NCI-H2107 (cell line): ENCODE measurements at places on chromosomes 11 and 22.

DNA sequence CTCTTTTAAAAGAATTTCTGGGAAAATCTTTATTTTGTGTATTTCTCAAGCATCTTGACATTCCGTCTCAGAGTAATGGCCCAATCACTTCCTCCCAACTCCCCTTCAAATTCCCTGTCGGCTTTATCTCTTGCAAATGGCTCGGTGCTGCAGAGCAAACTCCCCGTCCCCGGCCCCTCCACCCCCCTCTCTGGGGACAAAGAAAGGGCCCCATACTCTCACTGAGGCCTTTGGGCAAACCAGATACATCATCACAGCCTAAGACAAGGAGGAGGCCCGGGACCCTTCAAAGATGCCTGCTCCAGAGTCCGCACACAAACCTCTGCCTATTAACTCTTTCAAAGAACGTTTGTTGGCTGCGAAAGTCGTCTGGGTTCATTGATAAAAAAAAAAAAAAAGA is 3.9 kb upstream of the SMIM38 start:
- no peak for DNase-seq

DNA sequence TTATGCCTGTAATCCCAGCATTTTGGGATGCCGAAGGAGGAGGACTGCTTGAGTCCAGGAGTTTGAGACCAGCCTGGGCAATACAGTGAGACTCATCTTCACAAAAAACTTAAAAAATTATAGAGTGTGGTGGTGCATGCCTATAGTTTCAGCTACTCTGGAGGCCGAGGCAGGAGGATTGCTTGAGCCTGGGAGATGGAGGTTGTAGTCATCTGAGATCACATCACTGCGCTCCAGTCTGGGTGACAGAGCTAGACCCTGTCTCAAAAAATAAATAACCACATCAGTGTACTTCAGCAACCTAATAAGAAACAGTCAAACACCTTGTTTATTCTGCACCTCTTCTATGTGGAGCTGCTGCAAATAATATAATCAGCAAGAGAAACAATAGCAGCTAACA is 1.4 kb downstream of the NARS2 start:
- DNase-seq: no peak

GRCh38 chr11:64970731-64971151 is 1.2 kb downstream of the MAJIN start:
- DNase-seq: no peak

- no peak for DNase-seq
Measured at GRCh38 chr11:61639816-61640443, 40.3 kb upstream of the DAGLA start.

DNA sequence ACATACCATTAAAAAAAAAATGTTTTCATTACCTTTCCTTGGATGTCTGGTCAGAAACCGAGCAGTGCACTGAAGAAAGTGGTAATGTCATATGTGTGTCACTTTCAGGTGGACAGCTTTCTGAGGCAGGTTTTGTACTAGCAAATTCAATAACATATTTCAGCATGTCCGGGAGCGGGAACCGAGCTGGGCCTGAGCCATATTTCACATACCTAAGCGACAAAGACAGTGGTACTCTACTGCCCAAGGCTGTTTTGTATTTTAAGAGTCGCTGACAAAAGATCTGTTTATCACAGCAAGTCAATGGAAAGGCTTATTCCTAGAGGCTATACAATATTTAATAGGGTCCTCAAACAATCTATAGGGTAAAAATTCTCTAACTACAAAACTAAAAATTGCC is 38.0 kb downstream of the CLDN25 start:
- DNase-seq: no peak

GRCh38 chr11:7524462-7525235 is 10.8 kb downstream of the PPFIBP2 start:
- DNase-seq: no peak

DNA sequence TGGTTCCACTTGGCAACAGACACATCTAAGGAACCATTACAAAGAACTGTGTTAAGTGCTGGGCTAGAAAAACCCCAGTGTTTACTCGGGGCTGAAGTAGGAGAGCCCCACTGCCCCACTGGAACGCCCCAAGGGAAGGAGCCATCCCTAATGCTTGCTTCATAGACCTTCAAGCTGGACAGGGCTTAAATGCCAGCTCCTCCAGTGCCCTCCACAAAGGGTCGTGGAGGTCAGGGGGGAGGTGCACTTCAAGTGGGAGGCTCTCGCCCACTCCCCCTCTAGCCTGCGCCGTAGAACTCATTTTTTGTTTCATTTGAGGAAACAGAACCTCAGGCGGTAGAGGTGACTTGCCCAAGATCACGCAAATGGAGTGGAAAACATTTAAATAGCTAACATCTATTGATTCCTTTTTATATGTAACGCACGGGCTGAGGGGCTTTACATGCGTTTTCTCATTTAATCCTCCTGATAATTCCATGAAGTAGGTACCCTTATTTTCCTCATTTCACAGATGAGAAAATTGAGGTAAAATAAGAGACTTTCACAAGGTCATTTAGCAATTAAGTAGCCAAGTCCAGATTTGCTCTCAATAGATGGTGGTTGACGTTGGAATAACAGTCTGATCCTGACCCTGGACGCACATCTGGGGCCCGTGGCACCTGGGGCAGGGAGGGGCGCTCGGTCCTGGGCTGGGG is 545 bp upstream of the ZDHHC13 start:
- no peak for DNase-seq

DNA sequence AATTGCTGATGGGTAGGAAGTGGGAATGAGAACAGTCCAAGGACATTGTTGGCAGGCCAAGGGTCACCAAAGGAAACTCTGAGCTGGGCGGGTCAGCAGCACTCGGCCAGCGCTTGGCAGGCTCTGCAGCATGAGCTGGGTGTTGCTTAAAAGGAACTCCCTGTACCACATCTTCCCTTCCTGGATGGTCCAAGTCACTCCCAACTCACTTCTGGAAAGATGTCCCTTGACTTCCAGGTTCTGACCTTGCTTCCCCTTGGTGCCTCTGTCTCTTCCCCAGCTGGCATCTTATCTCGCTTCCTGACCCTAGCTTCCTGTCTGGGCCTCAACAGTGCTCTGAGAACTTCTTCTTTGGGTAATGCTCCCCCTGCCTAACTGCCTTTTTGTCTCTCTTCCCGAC is 24.8 kb upstream of the SWAP70 start:
- DNase-seq: no peak

- no peak for DNase-seq
Measured at GRCh38 chr11:121435132-121435531, 17.0 kb upstream of the SORL1 start.

DNA sequence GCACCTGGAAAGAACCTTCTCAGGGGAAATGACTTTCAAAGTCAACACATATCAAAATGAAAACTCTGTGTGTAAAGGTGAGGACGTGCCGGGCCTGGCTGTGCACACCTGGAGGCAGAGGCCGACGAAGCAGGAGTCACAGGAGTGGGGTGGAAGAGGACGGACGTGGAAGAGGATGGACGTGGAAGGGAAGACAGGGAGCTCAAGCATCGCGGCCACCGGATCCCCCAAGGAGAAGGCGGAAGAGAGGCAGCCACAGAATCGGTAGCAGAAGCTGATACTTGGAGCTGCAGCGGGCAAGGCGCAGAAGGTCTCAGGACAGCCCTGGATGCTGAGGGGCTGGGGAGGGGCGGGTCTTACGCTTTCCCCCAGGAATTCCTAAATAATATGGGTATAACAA is 519.8 kb downstream of the BRD1 start:
- DNase-seq: no peak

GRCh38 chr11:120597250-120598215 is 86.0 kb downstream of the GRIK4 start:
- DNase-seq: no peak

GRCh38 chr11:47337229-47337924 is 15.1 kb downstream of the MYBPC3 start:
- no peak for DNase-seq

DNA sequence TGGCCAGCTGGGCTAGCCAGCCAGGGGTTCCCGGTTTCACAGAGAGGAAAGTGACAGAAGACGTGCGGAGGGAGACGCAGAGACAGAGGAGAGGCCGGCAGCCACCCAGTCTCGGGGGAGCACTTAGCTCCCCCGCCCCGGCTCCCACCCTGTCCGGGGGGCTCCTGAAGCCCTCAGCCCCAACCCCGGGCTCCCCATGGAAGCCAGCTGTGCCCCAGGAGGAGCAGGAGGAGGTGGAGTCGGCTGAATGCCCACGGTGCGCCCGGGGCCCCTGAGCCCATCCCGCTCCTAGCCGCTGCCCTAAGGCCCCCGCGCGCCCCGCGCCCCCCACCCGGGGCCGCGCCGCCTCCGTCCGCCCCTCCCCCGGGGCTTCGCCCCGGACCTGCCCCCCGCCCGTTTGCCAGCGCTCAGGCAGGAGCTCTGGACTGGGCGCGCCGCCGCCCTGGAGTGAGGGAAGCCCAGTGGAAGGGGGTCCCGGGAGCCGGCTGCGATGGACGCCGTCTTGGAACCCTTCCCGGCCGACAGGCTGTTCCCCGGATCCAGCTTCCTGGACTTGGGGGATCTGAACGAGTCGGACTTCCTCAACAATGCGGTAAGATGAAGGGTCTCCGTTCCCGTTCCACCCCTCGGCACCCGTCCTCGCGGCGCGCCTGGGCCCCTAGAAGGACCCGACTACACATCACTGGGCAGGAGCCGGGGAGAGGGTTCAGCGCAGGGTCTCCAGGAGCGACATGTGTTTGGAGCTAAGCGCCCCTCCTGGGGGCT is at the start of gene CREB3L1:
TSS of gene CREB3L1 (plus strand) at position 41 of the 765 bp plus-strand sequence. CDS start at position 491, 450 bp downstream.
- no peak for DNase-seq

GRCh38 chr22:39343259-39344045 is 6.3 kb upstream of the SYNGR1 start:
- peak; percentile 10 for DNase-seq

GRCh38 chr22:39132281-39132680 is 20.2 kb downstream of the CBX7 start:
- DNase-seq: no peak

DNA sequence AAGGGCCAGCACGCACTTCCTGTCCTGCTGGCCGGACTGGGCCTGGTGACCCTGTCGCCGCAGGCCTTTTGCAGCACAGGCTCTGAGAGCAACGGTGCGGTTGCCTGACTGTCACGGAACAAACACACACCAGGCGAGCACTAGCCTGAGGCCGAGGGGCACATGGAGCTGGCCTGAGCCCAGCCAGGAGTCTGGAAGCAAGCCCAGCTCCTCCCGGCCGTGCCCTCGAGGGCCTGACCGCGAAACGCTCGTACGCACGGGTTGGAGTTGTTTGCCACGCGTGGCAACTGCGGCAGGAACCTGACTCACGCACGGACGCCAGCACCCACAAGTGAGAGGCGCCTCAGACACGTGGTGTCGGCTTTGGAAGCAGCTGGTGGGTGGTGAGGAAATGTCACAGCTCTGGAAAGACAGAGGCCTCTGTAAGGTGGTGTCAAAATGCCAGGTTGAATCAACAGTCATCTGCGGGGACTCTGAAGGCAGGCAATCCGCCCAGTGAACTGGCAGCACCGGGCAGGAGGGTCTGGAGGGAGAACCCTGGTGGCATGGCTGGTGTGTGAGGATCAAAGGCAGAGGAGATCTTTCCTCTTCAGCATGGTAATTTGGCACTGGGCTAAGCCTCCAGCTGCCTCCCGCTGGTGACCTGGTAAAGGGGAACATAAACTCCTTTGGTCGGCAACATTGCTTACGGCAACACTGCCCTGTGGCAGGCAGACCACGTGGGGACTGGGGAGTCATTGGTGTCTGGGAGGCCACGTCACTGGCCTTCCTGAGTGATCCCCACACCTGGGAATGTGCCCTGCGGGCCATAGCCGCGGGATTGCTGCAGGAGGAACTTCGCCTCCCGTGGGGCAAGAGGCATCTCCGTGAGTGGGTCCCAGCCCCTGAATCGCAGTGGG is 15.3 kb upstream of the IL17REL start:
- DNase-seq: no peak

GRCh38 chr11:121608545-121609098 is 155.9 kb upstream of the SORL1-AS1 start:
- DNase-seq: no peak

GRCh38 chr11:72704783-72705265 is 30.6 kb upstream of the PDE2A start:
- DNase-seq: no peak

GRCh38 chr22:44337678-44338004 is 24.9 kb upstream of the SHISAL1 start:
- DNase-seq: no peak

GRCh38 chr22:45179276-45180049 is 15.7 kb downstream of the NUP50 start:
- DNase-seq: no peak

GRCh38 chr22:19429950-19430889 is 1.3 kb downstream of the HIRA start:
- DNase-seq: no peak

DNA sequence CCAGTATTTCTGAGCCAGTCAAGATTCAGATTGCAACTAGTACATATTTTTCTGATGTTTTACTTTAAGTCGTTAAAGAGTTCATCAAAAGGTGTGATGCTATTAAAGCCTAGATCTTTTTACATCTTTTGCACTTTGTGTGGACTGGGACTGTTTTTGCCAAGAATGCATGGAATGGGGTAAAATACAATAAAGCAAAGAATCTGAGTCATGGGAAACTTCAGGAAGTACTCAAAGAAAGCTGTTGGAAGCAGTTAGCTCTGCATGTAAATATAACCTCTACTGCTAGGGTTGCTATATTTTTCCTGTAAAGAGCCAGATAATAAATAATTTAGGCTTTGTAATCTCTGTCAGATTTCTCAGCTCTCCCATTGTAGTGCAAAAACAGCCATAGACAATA is 20.9 kb downstream of the ATXN10 start:
- DNase-seq: no peak
